GM03348 (cell line): ENCODE measurements at places on chromosomes 11 and 22.

DNA sequence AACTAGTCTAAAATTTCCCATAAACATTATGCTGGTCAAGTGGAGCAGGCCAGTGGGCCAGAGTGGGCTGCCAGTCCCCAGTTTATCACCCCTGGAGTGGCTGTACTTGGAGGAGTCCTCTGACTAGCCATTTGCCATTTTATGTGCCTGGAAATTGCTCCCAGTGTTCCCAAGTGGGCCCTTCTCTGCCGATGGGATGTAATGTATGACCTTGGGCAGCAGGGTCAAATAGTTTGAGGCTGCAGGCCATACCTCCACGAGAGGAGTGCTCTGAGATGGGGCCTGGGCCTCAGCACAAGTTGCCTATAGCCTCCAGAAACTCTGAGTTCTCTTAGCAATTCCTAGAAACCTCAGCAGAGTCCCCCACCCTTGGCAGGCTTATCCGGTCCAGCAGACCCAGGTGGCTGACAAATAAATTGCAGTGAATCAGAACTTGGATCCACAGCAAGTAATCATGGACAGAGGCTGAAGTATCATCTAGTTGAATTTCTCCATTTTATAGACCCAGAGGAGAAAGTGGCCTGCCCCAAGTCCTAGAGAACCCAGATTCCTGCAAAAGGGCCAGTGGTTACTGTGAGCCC lies 17.8 kb upstream of the PATZ1 start:
- no peak for DNase-seq

DNA sequence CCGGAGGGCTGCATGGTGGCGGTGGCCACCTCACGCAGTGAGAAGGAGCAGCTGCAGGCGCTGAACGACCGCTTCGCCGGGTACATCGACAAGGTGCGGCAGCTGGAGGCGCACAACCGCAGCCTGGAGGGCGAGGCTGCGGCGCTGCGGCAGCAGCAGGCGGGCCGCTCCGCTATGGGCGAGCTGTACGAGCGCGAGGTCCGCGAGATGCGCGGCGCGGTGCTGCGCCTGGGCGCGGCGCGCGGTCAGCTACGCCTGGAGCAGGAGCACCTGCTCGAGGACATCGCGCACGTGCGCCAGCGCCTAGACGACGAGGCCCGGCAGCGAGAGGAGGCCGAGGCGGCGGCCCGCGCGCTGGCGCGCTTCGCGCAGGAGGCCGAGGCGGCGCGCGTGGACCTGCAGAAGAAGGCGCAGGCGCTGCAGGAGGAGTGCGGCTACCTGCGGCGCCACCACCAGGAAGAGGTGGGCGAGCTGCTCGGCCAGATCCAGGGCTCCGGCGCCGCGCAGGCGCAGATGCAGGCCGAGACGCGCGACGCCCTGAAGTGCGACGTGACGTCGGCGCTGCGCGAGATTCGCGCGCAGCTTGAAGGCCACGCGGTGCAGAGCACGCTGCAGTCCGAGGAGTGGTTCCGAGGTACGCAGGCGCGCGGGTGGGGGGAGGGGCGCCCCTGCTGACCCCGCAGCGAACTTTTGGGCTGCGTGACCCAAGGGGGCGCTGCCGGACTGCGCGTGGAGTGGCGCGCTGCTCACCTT lies 670 bp downstream of the NEFH start:
- peak; percentile 40 for DNase-seq

DNA sequence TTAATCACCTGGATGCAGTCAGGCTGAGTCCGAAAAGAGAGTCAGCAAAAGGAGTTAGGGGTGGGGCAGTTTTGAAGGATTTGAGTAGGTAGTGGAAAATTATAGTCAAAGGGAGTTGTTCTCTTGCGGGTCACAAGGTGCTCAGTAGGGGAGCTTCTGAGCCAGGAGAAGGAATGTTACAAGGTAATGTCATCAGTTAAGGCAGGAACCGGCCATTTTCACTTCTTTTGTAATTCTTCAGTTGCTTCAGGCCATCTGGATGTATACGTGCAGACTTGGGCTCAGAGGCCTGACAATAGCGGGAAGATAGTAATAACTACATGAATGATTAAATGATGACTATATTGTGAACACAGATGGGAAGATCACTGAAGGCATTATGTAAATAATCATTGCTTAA lies 6.2 kb downstream of the SC5D start:
- DNase-seq = no peak

- no peak for DNase-seq
These were observed 8.9 kb downstream of the SUSD2 start for GRCh38 chr22:24190159-24190540.

- DNase-seq = no peak
These were observed 225.7 kb downstream of the DDX10 start for GRCh38 chr11:108890482-108891105.

DNA sequence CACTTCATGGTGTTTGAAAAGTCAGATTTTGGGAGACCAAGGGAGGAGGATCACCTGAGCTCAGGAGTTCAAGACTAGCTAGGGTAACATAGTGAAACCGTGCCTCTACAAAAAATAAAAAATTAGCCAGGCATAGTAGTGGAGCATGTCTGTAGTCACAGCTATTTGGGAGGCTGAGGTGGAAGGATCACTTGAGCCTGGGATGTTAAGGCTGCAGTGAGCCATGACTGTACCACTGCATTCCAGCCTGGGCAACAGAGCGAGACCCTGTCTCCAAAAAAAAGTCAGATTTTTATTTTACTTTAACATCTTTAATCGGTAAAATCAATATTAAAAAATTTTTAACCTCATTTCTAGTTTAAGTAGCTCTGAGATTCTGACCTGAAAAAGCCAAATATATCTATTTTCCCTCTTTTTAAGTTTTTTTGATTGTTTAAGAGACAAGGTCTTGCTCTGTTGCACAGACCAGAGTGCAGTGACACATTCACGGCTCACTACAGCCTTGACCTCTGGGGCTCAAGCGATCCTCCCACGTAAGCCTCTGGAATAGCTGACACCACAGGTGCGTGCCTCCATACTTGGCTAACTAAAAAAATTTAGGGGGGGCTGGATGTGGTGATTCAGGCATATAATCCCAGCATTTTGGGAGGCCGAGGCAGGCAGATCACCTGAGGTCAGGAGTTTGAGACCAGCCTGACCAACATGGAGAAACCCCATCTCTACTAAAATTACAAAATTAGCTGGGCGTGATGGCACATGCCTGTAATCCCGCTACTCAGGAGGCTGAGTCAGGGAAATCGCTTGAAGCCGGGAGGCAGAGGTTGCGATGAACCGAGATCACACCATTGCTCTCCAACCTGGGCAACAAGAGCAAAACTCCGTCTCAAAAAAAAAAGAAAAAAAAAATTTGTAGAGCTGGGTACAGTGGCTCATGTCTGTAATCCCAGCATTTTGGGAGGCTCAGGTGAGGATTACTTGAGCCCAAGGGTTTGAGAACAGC lies 48.4 kb downstream of the SFI1 start:
- no peak for DNase-seq

- no peak for DNase-seq
These were observed 6.9 kb upstream of the ABCC8 start for GRCh38 chr11:17483505-17483904.

GRCh38 chr11:95972060-95972459 lies 48.2 kb upstream of the MTMR2 start:
- no peak for DNase-seq

GRCh38 chr11:2342557-2342956 lies 34.6 kb upstream of the CD81 start:
- DNase-seq = no peak

DNA sequence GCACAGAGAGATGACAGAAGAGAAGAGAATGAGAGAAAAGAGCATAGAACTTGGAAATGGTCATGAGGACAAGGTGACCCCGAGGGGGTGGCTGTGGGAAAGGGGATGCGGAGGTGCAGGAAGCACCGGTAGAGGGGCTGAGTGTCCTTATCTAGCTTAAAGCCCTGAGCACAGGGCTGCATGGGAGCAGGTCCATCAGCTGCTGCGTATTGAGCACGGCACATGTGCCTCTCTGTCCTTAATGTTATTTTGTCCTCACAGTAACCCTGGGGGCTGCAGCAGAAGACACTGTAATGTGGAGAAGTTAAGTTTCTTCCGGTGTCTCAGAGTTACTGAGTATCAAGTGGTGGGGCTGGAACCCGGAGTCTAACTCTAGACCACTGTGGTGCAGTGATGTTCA lies 94.4 kb upstream of the OR4B1 start:
- DNase-seq = no peak

DNA sequence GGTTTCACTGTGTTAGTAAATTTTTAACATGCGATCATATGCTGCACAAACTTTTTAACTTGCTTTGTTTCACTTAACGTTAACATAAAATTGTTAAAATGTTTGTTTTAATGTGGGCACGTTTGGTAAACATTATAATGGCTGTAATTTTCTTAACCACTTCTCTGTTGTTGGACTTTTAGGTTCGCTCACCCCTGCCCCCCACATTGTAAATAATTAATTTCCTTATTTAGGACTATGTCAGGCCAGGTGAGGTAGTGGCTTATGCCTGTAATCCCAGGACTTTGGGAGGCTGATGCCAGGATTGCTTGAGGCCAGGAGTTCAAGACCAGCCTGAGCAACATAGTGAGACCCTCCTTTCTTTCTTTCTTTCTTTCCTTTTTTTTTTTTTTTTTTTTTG lies 6.7 kb upstream of the DIXDC1 start:
- DNase-seq = no peak

GRCh38 chr22:45008186-45008681 lies 1.6 kb downstream of the PHF21B start:
- no peak for DNase-seq

DNA sequence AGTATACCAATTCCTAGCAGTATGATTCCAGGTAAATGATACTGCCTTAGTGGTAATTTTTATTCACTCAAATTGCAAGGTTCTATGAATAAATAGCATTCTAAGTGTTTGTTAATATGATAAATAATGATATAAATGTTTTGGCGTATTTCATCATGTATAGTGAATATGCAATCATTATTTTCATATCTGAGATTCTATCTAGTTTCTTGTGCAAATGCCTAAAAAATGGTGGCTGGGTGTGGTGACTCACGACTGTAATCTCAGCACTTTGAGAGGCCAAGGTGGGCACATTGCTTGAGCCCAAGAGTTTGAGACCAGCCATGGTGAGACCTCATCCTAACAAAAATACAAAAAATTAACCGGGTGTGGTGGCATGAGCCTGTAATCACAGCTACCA lies 13.9 kb downstream of the HIPK3 start:
- DNase-seq = no peak

DNA sequence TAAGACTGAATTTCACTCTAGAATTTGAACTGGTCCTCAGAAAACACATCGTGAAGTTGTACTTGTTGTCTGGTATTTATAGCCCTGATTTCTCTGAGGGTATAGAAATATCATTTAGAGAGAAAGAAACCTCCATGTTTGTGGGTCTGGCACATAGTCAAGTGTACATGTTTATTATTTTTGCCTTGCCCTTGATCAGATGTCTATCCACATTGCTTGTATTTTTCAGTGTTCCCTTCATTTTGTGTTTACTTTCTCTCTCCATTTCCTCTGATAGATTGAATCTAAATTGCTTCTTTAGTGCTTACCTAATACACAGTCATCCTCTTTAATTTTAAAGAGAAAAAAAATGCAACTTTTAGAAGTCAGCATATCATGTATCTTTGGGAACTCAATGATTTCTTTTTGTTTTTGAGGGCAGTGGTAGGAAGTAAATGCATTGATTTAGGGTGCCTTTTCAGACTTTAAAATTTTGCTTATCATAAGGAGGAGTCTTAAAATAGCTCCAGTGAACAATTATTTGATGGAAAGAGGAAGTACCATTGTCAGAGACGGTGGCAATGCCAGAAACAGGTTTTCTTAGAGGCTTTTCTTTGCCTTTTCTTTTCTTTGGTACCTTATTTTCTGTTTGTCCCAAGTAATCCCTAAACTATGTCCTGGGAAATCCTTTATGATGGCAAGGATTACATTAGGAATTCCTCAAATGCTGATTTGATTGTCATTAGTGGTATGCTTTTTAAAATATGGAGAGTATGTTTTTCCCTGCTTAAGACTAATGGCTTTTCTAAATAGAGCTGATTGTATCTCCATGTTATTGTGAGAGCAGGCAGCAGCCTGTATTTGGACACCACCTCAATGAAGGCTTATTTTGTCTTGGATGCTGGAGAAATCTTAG lies 29.8 kb upstream of the TECTA start:
- DNase-seq = no peak
